ENCODE measurements at places on chromosomes 11 and 22.

- no peak for DNase-seq
Measured at GRCh38 chr22:37994049-37994448, 9.7 kb upstream of the SOX10 start.

DNA sequence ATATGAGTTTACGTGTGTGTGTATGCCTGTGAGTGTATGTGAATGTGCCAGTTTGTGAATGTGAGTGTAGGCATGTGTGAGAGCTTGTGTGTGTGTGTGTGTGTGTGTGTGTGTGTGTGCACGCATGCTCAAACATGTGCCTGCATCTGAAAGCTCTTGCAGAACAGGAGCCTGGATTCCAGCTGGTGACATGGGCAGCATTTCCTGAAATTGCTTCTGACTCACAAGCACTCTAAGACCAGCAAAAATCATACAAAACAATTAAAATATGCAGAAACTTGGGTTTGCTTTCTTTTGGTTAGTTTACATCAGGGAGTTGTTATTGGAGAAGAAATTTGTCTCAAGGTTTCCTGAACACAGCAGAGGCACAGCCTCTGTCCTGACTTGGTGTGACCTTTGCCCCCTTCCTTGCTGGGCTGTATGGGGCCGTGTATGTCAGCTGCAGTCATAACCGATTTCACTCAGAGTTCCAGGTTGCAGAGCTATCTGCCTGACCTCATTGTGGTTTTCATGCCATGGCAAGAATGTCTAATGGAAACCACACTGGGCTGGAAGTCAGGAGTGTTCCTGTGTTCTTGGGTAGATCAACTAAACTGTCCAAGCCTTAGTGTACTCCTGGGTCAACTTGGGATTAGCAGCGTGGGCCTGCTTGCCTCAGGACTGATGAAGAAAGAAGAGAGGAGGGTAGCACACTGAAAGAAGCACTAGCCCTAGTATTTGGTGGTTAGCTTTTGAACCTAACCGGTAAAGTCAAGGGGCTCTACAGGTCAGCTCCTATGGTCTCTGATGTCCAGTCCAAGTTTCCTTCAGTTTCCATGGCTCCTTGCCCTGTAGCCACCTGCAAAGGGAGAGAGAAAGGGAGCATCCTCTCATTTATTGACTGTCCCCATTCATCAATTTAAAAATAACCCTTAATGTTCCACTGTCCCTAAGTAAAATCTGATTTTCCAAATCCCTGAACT is 143.7 kb downstream of the SNX19 start:
- DNase-seq = peak; percentile 97

DNA sequence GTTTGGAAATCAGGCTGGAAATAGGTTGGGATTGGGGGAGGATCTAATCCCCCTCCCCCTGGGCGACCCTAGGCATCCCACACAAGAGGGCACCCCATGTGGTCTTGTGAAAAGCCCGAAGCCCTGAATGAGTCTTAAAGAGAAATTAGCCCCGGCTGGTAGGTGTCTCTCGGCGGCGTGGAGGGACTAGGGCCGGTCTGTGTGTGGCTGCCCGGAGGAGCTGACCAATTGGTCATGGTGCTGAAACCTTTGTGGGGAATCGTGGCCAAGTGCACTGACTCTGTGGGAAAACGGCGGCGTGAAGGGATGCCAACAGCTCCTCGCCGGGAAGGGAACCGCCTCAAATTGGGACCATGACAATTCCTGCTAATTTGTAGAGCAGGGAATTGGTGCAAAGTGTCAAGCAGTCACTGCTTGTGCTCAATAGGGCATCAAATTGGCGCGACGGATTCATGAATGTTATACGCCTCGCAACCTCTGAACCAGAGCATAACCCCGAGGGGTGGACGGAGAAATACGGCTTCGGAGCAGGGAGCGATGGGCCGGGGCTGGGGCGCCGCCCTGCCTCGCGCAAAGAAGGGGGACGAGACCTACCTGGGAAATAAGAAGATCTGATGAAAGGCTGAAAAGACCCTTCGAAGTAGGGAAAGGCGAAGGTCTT is 1.5 kb downstream of the DBX1 start:
- DNase-seq = peak; percentile 55

GRCh38 chr11:62298975-62299374 is at the start of gene SCGB1D4:
Gene SCGB1D4, minus strand, starts transcription at chr11:62299075. Its CDS starts 65 bp downstream, at chr11:62299010.
- no peak for DNase-seq

- peak; percentile 28 for DNase-seq
Measured at GRCh38 chr11:32792948-32793475, 1.4 kb downstream of the CCDC73 start.

DNA sequence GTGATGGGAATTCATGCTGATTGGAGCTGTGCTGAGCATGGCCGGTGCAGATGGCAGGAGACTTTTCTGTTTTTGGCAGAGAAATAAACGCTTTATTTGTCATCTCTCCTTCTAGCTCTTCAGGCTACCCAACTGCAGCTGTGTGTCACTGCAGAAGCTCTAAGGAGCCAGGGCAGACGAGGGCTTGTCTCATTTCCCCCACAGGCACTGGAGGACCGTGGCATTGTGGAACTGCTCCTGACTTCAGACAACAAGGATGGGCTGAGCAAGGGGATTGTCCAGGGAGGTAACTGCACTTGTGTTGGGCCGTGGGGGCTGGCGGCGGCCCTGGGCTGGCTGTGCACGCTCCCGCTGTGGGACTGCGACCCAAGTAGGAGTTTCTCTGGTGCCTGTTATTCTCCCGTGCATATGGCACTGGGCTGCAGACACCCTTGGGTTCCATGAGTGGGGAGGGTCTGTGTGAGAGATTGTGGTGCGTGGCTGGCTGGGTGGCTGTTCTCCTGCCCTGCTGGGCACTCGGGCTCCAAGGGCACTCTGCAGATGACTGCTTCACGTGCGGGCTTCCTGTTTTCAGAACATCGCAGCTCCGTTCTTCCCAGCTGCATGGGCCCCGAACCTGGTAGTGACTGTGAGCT is 27.2 kb downstream of the GLB1L2 start:
- DNase-seq = no peak

DNA sequence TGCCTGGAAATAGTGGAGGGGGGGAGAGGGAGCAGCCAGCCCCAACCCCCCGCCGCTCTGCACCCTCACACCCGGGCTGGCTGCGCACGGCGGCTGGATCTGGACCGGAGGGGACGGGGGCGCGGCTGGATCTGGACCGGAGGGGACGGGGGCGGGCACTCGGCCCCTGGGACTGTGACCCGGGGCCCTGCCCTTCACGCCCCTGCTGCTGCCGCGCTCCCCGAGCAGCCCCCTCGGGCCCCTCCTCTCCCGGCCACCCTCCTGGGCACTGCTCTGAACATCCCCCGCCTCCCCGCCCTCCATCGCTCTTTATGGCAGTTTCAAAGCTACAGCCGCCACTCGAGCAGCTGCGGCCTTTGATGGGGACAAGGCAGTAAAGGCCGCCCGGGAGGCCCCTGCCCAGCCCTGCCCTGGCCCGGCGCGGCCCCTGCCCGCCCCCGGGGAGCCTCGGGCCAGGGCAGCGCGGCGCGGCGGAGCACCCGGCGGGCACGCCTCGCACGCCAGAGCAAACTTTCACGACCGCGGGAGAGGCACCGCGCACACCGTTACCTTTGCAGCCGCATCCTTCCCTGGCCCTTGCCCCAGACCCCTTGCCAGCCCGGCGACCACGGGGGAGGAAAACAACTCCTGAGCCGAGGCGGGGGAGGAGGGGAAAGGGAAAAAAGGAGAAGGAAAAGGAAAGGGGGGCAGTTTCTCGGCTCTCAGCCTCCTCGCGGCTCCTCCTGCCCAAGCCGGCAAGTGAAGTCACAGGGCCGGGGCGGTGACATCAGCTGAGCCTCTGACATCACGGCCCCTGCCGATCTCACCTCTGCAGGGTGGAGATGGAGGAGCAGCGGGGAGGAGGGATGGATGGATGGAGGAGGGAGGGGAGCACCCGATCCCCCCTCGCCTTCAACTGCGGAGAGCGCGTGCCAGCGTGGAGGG is 13.1 kb upstream of the TCF20 start:
- DNase-seq = no peak

DNA sequence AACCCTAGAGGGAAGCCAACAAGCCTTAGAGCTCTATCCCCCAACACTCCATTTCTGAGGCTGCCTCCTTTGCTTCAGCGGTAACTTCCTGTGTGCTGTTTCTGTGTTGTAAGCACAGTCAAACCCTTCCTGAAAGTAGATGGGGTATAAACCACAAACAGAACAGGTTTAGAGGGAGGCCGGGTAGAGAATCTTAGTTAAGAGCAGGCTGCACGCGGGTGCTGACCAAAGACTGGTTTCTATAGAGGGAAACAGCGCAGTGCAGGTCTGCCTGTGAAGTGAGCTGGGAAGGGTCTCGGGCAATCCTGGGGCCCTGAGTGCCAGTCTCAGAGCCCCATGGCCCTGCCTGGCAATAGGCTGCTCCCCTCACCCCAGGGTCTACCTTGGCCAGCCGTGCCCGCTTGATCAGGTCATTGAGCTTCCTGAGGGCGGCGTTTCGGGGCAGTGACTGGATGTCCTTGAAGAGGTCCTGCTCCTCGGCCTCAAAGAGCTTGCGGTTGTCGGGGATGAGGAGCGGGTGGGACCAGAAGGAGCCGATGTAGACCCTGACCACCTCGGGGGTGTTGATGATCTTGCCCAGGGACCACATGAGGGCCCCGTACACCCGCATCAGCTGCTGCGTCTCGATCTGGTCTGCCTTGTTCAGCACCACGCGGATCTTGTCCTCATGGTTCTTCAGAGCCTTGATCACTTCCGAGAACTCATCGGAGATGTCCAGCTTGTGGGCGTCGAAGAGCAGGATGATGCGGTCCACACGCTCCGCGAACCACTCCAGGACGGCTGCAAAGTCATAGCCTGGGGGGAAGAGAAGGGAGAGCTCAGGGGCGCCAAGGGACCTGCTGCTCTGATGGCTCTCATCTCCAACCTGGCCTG is 15.3 kb upstream of the CDC42BPG start:
- no peak for DNase-seq

DNA sequence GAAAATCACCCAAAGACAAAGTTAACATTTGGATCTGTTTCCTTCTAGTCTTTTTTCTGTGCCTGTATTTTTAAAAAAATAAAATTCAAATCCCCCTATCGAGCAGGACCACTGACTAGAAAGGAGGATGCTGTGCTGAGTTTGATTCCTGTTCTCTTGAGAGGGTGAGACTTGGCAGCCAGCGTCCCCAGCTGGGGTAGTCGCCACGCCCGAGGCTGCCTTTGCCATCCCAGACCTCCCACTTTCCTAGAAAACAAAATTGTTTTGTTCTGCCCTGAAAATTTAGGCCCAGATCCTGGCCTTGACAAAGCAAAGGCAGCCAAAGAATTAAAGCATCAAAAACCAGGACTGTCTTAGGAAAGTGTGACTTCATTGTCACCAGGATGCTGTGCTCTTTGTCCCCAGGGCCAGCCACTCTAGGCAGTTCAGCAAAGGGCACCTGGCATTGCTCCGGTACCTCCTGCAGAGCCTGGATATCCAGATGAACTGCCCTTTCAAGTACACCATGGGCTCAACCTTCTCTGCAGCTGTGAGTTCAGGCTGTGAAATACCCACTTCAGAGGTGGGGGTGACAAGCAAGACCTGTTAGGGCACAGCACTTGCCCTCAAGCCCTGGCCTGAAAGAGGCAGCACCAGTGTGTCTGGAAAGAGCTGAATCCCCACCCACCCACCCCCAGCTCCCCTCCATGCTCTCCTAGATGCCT is 44.6 kb downstream of the KCNQ1OT1 start:
- DNase-seq = no peak

DNA sequence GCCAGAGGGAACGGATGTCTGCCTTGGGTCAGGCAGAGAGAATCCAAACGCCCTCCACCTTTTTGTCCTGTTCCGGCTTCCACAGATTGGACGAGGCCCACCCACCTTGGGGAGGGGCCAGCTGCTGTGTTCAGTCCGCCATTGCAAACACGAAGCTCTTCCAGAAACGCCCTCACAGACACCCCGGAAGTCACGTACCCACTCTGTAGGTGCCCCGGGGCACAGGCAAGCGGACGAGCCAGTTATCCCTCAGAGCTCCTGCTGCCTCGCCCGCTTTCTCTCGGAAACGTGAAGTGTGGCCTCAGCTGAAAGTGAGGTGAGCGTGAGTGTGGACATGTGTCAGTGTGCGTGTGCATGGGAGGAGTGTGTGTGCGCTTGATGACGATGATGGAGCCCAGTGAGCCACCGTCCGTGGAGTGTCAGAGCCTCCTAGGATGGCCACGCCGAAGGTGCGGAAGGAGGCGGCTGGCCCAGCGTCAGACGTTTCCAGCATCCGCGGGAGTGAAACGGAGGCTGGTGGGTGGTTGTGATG is 869.2 kb downstream of the TBC1D22A start:
- DNase-seq = no peak

GRCh38 chr22:44256556-44257485 is 55.9 kb downstream of the SHISAL1 start:
- DNase-seq = no peak

- no peak for DNase-seq
Measured at GRCh38 chr11:92843455-92843854, 126.0 kb upstream of the MTNR1B start.

GRCh38 chr11:45158891-45159605 is 12.6 kb downstream of the PRDM11 start:
- DNase-seq = no peak

GRCh38 chr11:13288375-13289029 is 10.9 kb downstream of the BMAL1 start:
- DNase-seq = peak; percentile 43

GRCh38 chr11:6864438-6864837 is 1.6 kb downstream of the OR10A2 start:
- peak; percentile 42 for DNase-seq

GRCh38 chr11:86495351-86495750 is 120.7 kb downstream of the CCDC81 start:
- no peak for DNase-seq

- no peak for DNase-seq
Measured at GRCh38 chr11:64558065-64558745, 32.8 kb upstream of the SLC22A12 start.

- peak; percentile 49 for DNase-seq
Measured at GRCh38 chr11:119065369-119065768, 2.2 kb upstream of the VPS11 start.

DNA sequence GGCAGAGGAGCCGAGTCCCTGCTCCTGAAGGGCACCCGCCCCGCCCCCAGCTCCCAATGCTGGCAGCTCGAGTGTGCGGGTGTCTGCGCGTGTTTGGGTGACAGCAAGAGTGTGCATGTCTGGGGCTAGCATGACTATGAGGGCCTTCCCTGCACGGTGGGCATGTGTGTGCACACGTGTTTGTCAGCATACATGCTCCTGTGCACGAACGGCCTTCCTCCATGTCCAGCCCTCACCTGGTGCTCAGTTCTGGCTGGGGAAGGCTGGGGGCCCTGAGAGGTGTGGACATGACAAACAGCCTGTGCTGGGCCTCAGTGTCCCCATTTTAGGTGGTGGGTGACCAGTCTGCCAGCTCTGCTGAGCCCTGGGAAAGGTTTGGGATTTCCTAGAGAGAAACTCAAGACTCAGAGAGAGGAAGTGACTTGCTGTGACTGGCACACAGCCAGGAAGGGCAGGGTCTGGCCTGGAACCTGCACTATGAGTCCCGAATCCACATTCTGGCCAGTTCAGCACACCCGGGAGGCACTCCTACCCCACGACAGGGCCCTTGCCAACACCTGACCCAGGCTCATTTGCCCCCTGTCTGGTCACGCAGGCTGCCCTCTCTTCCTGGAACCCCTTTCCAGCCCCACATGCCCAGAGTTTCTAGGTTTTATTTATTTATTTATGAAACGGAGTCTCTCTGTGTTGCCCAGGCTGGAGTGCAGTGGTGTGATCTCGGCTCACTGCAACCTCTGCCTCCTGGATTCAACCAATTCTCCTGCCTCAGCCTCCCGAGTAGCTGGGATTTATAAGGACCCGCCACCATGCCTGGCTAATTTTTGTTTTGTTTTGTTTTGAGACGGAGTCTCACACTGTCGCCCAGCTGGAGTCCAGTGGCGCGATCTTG is 3.3 kb upstream of the SHISA8 start:
- peak; percentile 36 for DNase-seq

GRCh38 chr11:71452199-71453036 is 585 bp upstream of the NADSYN1 start:
- DNase-seq = peak; percentile 66

- peak; percentile 47 for DNase-seq
Measured at GRCh38 chr22:46931414-46931813, 169.0 kb downstream of the TBC1D22A start.

All from iris pigment epithelial cell (primary cell).